ENCODE measurements at places on chromosomes 16 and 17. TPM values are rescaled to one million over a fixed set of nuclear protein-coding genes. Genes with fewer than 3 reads are reported as not detected.

TEX19 gene
- under 0.01 TPM for total RNA-seq

TNRC6C gene
- total RNA-seq = 6.8 TPM

CRYM gene
- 0.32 TPM for total RNA-seq

AATF gene
- 24.2 TPM for total RNA-seq

CA7 gene
- not detected for total RNA-seq

ITPRIPL2 gene
- total RNA-seq = 40.3 TPM

PLCG2 gene
- total RNA-seq = 0.64 TPM

C17orf107 gene
- total RNA-seq = 3.9 TPM

TBC1D3 gene
- total RNA-seq = not detected

OVCA2 gene
- total RNA-seq = 61.8 TPM

KCNJ16 gene
- not detected for total RNA-seq

SLFN12 gene
- total RNA-seq = 47.9 TPM

ZNF668 gene
- total RNA-seq = 27.1 TPM
